Activated gamma-delta T cell treated with anti-CD3 and anti-CD28 coated beads, Interleukin-2, amount 50 U/mL, for 16 hours (primary cell): ENCODE measurements at places on chromosomes 4 and X.

DNA sequence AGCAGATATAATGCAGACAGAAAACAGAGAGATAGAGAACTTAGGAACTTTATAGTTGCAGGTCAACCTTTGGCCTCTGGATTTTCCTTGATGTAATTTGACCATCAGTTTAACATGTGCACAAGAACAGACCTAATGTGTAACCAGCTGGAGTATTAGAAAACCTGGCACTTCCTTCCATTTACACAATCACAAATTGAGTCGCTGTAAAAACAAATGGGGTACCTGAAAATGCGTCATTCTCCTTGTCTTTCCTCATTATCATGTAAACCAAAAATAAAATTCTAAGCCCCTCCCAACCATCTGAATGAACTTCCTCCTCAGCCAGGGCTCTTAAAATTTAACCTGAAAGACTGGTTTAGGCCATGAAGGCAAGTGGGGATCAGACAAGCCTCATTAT lies 358.4 kb upstream of the MAGEB16 start:
- DNase-seq: no peak

GRCh38 chr4:89279385-89279784 lies 28.2 kb downstream of the GPRIN3 start:
- DNase-seq: no peak

GRCh38 chr4:127870688-127871087 lies 10.0 kb upstream of the PLK4 start:
- DNase-seq: no peak

DNA sequence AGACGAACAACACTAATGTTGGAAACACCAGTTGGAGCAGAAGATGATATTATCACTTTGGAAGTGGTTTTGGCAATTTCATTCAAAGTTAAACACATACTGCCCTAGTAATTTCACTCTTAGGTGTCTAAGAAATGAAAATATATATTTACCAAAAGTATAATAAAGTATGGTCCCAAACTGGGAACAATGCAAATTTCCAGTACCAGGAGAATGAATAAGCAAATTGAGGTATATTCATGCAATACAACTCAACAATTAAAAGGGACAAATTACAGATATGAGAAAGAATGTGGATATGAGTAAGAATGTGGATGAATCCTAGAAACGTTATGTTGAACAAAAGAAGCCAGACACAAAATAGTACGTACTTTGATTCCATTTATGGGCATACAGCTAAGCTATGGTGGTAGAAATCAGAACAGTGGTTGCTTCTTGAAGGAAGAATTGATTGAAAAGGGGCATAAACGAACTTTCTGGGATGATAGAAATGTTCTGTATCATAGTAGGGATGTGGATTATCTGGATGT lies 10.0 kb downstream of the ELMOD2 start:
- no peak for DNase-seq

DNA sequence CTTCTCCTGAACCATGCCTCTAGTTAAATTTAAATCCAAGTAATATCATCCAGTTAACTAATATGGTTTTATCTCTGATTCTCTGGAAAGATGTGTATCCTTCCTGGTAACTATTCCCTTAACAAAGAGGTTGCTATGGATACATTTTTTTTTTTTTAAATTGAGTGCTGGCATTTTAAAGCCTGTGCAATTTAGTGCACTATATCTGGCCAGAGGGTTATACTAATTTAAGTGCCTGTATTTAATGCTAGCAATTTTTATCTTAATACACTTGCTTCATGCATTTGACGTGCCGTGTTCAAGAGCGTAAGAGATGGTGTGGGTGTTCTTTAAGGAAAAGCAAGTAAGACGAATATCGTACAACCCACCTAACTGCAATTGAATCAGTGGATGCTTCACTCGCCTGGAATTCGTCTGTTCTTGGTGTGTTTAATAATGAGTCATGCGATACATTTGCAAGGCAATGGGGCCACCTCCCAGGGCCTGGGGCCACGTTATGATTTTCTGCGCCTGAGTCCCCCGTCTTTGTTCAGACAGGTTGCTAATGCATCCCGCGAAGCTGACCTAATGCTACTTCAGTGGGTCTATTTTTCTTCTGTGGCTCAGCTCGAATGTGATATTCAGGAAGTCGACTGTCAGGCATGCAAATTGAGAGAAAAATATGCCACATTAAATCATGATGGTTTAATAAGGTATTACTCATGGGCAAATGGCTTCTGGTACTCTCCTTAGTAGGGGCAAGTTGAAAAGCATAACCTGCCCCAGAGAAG lies 14.2 kb upstream of the MID1 start:
- DNase-seq: no peak

DNA sequence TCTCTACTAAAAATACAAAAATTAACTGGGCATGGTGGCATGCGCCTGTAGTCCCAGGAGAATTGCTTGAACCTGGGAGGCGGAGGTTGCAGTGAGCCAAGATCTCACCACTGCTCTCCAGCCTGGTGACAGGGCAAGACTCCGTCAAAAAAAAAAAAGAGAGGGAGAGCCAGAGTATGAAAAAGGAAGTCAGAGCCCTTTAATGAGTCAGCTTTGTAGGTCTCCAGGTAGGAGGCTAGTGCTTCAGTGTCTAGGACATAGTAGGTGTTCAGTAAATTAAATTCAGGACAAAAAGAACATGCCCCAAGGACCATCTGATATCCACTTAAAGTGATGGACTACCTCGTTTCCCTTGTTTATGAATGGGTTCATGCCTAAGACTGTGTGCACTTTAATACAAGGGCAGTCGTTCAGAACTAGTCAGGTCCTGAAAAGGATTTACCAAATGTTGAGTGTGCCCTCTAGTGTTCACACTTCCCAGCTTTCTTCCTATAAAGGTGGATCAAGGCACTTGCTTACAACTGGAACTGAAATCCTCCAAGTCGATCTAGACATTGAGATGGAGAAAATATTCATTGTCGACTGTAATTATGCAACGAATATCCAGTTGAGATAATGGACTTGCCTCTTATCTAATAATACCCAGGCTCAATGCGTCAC lies 29.0 kb downstream of the F9 start:
- DNase-seq: no peak

DNA sequence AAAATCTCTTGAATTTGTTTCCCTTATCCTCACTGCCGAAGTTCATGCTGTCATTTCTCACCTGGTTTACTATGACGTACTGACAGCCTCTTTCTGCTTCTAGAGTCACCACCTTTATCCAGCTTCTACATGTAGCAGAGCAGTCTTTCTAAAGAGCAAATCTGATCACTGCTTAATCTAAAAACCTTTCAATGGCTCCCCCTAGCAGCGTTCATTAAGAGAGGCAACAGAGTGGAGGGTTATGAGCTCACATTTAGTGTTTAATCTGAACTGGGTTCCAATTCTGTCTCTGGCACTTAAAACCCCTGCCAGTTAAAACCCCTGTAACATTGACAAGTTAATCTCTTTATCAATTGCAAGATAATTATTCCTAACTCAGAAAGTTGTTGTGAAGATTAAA lies 4.4 kb downstream of the RBPJ start:
- DNase-seq: no peak

DNA sequence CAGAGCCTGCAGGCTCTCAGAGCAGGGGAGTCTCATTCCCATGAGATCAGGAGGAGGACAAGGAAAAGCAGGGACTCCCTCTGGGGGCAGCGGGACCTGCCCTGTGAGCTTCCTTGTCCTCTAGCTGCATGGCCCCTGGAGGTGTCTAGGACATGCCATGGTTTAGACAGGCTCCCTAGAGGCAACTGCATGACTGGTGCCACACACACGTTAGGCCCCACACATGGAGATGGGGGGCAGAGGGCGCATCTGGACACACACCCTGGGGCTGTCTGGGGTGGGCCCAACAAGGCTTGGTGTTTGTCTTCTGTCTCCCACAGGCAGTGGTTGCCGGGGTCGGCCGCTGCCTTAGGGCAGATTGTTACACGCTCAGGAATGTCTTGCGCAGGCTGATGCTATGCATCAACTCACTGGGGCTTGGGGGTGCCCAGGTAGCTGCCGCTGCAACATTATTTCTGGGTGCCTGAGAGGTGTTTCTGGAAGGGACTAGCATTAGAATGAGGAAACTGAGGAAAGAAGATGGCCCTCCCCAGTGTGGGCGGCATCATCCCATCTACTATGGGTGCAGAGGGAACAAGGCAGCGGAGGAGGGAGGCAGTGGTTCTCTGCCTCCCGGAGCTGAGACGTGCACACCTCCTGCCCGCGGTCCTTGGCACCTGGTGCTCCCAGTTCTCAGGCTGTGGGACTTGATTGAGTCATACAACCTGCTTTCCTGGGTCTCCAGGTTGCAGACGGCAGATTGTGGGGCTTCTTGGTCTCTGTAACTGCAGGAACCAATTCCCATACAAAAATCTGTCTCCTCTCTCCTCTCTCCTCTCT lies 32.1 kb upstream of the GPR78 start:
- DNase-seq: no peak

DNA sequence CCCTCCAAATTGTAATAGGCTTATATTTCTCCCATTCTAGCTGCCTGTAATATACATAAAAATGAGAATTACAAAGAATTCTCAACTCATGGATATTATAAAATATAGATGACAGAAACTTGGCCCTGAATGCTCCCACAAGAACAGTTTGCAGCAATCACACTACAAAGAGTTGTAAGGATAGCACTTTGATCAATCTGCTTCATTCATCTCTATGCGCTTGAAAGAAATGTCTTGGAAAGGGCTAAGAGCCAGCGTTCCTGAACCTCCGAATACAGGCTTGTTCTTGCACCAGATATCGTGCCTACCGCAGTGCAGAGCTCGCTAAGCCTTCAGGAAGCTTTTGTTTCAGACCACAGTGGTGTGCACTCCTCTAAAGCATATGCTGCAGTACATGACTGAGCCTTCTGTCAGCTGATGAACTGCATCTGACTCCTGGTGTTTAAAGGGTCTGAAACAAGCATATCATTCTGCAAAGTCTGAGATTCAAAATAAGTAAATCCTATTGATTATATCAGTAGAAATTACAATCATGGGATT lies 417.6 kb upstream of the ZFP42 start:
- DNase-seq: no peak

DNA sequence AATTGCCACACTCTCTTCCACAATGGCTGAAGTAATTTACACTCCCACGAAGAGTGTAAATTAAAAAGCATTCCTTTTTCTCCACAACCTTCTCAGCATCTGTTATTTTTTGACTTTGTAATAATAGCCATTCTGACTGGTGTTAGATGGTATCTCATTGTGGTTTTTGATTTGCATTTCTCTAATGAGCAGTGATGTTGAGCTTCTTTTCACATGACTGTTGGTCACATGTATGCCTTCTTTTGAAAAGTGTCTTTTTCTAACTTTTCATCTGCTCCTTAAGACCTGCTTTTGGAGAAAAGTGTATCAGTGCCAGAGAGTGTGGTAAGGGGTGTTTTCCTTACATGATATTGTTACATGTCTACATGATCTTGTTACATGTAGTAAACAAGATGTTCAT lies 25.7 kb downstream of the GUCY1A1 start:
- DNase-seq: no peak

DNA sequence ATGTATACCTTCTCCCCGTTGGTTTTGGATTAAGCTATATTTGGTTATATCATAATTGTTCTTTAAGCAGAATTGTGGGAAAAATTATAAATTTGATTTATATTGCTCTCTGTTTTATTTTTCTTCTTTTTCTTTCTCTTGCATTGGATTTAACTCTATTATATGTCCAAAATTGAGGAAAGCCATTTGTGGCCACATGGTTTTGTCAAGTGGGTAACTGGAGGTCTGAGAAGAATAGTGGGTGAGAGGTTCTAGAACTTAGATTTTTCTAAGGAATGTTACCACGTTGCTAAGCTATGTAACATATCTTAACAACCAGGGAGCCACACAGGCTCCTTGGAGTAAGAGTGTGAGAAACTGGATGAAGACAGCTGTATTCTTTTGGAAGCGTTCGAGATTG lies at the start of gene C4orf17:
C4orf17 (plus strand) TSS at position 301 of the 400 bp plus-strand sequence. CDS start 2,061 bp downstream, outside the sequence.
- DNase-seq: no peak

- no peak for DNase-seq
These were observed 205.7 kb downstream of the FAT4 start for GRCh38 chr4:125520258-125520990.
